Stimulated activated CD8-positive, alpha-beta memory T cell treated with anti-CD3 and anti-CD28 coated beads, Interleukin-7, amount 100 ng/mL, for 48 hours (primary cell): ENCODE measurements at places on chromosomes 6 and 20.

GRCh38 chr6:9116026-9116425 is 680.7 kb upstream of the SLC35B3 start:
- DNase-seq, result no peak

- no peak for DNase-seq
Observed at GRCh38 chr6:163468738-163469137, 54.2 kb downstream of the QKI start.

- DNase-seq, result no peak
Observed at GRCh38 chr6:9388596-9388995, 953.3 kb upstream of the SLC35B3 start.

DNA sequence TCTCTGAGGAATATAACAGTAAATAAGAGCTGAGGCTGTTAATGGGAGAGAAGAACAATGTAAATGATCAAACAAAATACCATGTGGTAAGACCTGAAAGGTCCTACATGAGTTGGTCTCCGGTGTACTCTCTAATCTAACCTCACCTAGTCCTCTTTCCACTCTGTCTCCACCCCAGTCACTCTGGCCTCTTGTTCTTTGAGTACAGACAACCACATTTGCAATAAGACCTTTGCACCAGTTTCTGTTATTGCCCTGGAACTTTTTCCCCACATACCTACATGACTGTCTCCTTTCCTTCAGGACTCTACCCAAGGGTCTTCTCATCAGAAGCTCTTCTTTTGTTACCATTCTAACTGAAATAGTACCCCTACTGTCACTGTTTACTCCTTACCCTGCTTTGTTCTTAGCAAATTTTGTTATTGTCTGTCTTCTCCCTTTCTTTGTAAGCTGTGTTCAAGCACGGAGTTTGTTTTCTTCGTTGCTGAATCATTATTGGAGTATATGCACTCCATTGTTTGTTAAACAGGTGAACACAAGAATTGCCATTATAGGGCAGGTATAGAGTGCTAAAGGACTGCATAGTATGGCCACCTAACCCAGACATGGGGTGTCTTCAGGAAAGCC is 37.3 kb downstream of the MAPK14 start:
- no peak for DNase-seq

- DNase-seq, result no peak
Observed at GRCh38 chr6:30845183-30845582, 39.1 kb upstream of the DDR1 start.

- DNase-seq, result no peak
Observed at GRCh38 chr6:21180155-21180554, 413.4 kb upstream of the SOX4 start.

DNA sequence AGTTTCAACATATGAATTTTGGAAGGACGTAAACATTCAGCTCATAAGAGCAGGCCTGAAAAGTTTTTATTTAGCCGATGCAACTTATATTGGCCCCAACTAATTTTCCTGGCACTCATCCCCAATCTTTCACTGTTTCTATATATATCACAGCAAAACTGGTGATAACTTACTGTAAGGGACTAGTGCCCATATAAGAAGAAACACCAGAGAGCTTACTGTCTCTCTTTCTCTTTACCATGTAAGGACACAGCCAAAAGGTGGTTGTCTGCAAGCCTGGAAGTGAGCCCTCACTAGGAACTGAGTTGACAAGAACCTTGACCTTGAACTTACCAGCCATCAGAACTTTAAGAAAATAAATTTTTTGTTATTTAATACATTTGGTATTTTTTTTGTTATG is 807.4 kb upstream of the CITED2 start:
- no peak for DNase-seq

DNA sequence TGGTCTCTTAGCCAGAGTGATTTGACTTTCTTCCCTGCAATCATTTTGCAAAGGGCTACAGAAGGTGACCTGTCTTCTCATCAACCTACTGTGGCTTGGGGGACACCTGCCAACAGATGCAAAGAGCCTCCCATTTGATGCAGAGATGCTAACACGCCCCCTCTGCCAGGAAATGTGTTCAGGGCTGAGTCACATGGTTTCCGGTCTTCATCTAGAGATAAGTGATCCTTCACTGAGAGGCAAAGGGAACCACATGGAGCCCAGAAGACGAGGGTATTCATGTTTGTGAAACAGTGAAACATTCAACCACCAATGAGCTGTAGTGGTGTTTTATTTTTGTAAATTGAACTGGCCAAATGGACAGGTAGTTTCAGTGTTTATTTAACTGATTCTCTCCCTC is 109.0 kb upstream of the RIN2 start:
- no peak for DNase-seq

- no peak for DNase-seq
Observed at GRCh38 chr6:56689114-56689513, 46.4 kb upstream of the DST start.

- DNase-seq, result no peak
Observed at GRCh38 chr6:43678341-43678740, 9.2 kb downstream of the MRPS18A start.

- DNase-seq, result no peak
Observed at GRCh38 chr6:41408982-41409381, 73.6 kb downstream of the NCR2 start.

DNA sequence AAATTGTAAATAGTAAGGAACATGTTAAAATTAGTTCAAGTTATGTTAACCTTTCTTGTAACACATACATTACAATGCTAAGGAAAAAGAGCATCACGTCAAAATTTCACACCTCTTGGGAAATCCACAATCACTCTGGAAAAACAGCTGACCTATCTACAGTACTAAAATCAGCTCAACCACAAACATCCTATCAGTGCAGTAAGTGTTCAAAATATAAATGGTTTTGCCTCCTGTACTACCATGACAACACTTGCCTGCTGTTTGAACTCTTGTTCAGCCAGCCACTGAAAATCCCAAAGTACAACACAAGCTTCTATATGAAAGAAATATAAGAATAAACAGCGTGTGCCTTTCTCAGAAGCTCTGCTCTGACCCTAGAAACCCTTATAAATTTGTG is 83.5 kb upstream of the PLN start:
- no peak for DNase-seq

GRCh38 chr6:83365931-83366330 is 64.9 kb downstream of the ME1 start:
- no peak for DNase-seq
